ENCODE measurements at places on chromosomes 5 and 9.

DNA sequence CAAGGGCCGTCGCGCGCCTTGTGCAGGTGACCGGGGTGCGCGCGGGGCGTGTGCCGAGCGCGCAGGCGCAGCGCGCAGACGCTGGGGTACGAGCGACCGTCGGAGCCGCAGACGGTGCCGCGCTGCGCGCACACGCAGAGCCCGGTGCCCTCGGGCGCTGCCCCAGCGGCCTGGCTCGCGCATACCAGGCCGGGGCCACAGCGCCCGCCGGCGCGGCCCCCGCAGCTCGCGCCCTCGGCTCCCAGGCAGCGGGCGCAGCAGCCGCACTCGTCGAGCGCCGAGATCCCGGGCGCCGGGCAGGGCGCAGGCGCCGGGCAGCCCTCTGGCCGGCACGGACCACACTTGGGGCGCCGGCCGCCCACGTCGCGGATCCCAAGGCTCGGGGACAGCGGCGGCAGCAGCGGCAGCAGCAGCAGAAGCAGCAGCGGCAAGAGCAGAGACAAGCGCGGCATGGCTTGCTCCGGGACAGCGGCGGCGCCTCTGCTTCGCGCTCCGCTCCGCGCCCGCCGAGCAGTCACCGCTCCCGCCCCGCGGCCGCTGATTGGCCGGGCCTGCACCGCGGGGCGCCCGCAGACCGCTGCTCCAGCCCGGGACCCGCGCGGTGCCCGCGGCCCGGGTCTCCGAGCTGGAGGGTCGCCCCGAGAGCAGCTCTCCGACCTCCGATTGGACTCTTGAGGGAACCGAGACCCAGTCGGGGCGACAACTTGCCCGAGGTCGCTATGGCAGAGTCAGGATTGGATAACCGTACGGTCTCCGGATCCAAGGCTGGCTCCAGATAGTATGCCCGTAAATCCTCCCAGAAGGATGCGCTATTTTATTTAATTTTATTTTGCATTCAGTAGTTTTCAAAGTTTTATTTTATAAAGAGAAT, at the start of gene IGFBPL1:
Gene IGFBPL1 (minus strand): TSS at position 482 of the 871 bp plus-strand sequence. CDS start 30 bp downstream, at position 452.
- no peak for DNase-seq

GRCh38 chr9:95896580-95896979, 21.1 kb downstream of the ERCC6L2 start:
- DNase-seq, result no peak

DNA sequence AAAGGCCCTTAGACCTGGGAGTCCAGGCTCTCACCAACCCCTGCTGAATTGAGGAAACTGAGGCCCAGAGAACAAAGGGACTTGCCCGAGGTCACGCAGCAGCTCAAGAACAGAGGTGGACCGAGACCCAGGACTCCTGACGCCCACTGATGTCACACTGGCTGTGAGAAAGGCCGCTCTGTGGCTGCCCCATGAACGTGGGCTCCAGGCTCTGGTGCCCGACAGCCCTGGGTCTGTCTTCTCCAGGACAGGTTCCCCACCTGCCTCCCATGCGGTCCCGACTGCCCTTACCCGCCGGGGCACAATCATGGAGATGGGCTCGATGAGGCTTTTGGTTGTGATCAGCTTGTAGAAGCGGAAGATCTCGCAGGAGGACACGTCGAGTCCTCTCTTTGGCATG, 9.3 kb upstream of the TRIM14 start:
- no peak for DNase-seq

DNA sequence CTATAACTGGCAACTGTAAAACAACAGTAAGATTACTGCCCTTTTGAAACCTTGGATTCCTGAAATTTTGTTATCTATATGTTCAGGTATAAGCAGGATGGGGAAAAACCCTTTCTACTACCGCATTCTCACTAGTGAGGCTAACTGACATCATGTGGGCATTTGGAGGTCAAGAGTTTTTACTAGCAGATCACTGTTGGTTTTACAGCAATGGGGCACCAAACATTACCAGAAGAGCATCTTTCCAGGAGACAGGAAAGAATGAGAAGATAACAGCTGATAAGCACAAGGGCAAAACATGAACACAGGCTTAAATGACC, 20.9 kb upstream of the TTC33 start:
- no peak for DNase-seq

DNA sequence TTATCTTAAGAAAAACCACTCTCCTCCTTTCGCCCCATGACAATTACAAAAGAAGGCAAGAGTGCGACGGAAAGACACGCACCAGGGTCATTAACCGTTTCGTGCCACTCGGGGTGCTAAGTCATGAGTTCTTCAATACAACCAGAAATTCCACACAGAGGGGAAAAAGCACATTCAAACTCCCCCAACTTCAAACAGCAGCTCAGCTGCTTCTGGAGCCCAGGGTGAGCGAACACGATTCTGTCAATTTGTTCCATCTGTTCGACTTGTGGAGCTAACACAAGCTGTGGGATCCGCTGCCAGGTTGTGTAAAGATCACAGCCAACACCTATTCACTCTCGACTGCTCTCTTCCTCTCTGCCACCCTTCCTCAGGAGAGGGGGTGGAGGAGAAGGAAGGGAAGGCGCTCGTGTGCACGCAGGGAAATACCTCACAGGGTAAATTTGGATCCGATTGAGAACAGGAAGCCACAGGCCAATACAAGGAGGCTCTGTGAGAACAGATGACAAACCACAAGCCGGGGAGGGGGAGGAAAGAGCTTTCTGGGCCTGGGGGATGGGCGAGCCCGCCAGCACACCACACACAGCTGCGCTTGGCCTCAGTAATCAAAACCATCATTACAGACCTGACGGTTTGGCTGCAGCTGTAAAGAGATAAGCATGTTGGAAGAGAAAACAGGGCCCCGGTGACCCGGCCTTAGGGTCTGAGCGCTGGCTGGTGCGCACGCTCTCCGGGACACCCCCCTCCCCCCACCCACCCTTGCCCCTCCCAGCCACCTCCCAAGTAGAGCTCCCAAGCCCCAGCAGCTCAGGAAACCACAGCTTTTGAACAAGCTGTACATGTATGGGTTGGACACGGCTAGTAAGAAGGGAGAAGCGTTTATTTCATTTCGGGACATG, 54.3 kb downstream of the PTCH1 start:
- peak; percentile 54 for DNase-seq

- no peak for DNase-seq
These were observed 612 bp upstream of the ATG10 start for GRCh38 chr5:81971111-81971711.

DNA sequence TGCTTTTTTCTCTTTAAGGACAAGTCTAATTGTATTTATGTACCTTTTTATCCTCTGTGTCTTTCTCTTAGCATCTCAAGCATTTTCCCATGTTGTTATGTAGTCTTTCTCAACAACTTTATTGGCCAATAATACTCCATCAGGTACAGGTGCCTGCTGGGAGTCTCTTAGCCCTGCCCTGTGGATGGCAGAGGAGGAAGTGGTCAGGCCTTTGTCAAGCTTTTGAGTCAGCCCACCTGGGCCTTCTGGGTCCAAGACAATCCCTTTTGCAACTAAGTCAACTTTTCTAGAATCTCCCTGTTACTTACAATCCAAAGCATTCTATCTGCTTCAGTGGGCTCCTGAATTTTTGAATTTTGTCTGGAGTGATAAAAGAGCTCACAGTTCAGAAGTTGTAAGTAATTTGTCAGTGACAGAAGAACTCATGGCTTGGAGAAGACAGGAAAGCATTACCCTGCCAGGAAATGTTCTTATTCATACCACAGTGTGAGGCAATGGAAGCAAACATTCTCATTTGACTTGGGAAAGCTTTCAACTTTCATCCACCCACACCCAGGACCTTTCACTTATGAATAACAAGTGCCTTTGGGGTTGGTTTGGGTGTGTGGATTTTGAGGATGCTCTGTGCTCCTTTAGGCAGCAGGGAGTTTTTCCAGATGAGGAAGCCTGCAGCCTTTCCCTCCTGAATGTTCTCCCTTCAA, 200.0 kb upstream of the S1PR3 start:
- no peak for DNase-seq

DNA sequence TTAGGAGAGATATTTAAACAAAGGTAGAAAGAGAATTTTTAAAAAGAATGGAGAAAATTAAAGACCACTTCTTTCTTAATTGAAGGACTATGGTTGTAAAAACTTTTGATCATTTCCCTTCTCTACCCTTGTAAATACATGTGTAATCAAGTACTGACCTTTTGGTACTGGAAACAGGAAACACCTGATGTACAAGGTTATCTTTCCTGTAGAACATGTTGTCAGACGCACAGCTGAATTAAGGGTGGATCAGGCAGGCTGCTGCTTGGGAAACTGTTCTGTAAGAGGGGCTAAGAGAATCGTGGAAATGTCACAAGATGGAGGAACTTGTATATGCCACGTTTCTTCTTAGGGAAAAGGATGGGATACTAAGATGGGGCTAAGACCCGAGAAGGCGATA, 341.6 kb downstream of the ZNF608 start:
- no peak for DNase-seq

- no peak for DNase-seq
These were observed 259.4 kb downstream of the AUH start for GRCh38 chr9:91102269-91102668.
